Pulmonary artery endothelial cell (primary cell): ENCODE measurements at places on chromosomes 7 and 10.

DNA sequence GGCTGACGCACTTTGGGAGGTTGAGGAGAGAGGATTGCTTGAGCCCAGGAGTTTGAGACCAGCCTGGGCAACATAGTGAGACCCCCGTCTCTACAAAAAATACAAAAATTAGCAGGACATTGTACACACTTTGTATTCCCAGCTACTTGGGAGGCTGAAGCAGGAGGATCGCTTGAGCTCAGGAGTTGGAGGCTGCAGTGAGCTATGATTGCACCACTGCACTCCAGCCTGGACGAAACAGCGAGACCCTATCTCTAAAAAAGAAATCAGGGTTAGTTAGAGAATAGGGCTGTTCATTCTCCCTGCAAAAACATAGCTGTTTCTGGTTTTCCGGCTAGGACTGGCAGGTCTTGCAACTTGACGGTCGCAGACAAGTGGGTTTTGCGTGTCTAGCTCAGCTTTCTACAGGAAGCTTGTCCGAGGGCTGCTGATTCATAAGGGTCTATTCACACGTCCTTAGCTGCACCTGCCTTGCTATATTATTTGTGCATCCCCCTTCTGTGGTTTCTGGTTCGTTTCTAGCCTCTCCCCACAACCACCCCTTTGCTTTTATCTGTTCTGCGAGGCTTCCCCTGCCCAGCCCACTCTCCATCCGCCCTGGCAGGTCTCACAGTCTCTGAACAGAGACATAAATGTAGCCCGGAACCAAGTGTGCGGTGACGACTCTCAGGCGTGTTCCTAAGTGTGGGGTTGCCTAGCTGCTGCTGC lies 10.7 kb downstream of the AMZ1 start:
- DNase-seq = no peak

DNA sequence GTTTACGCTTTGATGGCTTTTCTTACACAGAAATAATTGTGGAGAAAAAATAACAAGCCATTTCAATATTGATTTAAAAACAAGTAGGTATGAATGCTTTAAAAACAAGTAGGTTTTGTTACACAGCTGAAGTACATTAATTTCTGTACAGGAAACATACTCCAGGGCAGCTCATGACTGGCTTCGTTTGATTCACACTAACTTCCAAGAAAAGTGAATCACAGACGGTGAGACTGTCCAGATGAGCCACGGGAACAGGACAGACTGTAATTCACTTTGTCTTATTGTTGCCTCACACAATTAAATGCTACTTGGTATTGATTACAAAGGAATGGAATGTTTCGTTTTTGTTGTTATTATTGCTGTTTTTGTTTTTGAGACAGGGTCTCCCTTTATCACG lies 26.6 kb upstream of the SNX10 start:
- no peak for DNase-seq

- no peak for DNase-seq
Observed at GRCh38 chr7:77549106-77549870, 12.2 kb downstream of the PTPN12 start.

- no peak for DNase-seq
Observed at GRCh38 chr10:62655337-62655994, 149.1 kb upstream of the ADO start.

DNA sequence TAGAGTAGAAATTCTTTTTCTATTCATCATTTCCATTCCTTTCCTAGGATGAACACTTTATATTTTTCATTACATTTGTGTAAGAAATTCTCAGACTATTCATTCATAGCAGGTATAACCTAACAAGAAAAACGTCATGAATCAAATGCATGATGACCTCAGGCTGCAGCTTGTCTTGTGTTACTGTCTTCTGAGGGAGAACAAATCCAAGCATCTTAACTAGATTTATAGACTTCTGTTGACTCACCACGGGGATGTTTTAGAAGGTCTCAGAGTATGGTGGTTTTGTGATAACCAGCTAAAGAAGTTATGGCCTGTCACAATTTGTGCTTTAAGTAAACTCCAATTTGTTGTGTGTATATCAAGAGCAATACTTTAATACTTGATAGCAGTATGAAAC lies 102.7 kb downstream of the ANKRD7 start:
- DNase-seq = no peak

GRCh38 chr10:116699471-116700150 lies 42.8 kb downstream of the HSPA12A start:
- DNase-seq = no peak
